ENCODE measurements at places on chromosomes 6 and 20.

- no peak for DNase-seq
Observed at GRCh38 chr6:22381845-22382544, 85.2 kb upstream of the PRL start.

GRCh38 chr6:133101790-133102189 is 139.4 kb upstream of the EYA4 start:
- no peak for DNase-seq

DNA sequence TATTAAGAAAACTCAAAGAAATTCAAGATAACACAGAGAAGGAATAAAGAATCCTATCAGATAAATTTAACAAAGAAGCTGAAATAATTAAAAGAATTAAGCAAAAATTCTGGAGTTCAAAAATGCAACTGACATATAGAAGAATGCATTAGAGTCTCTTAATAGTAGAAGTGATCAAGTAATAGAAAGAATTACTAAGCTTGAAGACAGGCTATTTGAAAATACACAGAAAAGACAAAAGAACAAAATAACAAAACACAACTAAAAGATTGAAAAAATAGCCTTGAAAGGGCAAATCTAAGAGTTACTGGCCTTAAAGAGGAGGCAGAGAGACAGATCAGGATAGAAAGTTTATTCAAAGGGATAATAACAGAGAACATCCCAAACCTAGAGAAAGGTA is 12.1 kb downstream of the SNX14 start:
- DNase-seq: no peak

GRCh38 chr20:41854765-41855164 is 236.6 kb upstream of the CHD6 start:
- DNase-seq: no peak

- no peak for DNase-seq
Observed at GRCh38 chr6:135475292-135475886, 22.2 kb downstream of the AHI1 start.

DNA sequence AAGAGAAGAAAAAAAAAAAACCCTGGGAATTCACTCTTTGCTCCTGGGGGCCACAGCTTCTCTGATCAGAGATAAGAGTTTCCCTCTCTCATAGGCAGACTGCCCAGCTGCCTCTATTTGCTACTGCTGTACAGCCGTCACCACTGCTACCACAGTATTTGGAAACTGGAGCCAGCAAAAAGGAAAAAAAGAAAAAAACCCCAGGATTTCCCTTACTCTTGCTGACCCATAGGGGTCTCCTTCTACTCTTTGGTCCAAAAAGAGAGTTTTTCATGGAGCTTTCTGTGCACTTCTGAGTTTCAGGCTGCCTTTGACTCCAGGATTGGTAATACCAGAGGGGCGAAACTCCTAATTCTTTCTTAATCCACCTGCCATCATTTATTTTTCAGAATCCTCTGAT is 89.7 kb downstream of the MDGA1 start:
- no peak for DNase-seq
